ENCODE measurements at places on chromosomes 4 and X.

- no peak for DNase-seq
These were observed 368.0 kb downstream of the FAT4 start for GRCh38 chr4:125682730-125683129.

GRCh38 chr4:128549636-128550035 lies 259.9 kb upstream of the JADE1 start:
- no peak for DNase-seq

GRCh38 chr4:10694151-10694827 lies 9.7 kb upstream of the CLNK start:
- no peak for DNase-seq

DNA sequence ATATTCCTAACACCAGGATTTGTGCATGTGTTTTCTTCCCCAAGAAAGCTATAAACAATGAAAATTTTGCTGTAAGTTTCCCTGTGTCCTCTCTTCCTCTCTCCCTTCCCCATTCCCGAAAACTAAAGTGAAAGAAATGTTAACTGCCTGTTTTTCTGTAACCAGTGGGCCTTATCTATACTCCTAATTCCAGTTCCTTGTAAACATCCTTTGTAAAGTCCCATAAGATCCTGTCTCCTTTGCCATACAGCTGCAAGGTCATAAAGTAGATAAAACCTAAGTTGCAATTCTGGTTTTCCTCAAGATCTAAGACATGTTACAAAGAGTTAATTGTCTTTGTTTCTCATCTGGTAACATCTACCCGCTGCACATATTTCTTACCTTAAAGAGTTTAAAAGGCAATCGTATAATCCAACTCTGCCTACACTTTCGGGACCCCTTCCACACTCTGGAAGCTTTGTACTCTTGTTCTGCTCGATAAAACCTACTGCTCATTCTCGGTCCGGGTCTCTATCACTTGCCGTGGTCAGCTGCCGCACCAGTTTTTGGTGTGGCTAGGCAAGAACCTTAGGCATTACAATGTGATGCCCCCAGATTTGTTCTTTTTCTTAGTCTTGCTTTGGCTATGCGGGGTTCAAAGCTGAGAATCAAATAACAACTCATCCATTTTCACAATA lies 20.5 kb downstream of the UGT2B7 start:
- no peak for DNase-seq

GRCh38 chr4:31021008-31021407 lies 300.8 kb downstream of the PCDH7 start:
- DNase-seq: no peak
